ENCODE measurements at places on chromosomes 16 and 17. TPM values are rescaled to one million over a fixed set of nuclear protein-coding genes. Genes with fewer than 3 reads are reported as not detected.

DNA sequence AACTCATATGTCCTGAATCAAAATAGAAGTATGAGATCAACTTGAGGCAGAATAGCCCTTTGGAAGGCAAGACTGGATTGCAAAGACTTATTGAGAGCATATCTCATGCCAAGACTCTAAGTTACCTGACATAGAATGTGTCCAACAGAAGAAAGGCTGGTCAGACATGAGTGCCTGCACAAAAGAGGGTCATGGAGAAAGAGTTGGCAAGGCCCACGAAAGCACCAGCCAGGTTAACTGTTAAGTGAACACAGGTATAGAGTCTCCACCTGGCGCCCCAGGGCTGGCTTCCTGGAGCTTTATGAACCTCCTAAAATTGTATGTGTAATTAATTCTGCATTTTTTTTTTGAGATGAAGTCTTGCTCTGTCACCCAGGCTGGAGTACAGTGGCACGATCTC, 71.0 kb downstream of the CMC2 start:
- no peak for DNase-seq

DNA sequence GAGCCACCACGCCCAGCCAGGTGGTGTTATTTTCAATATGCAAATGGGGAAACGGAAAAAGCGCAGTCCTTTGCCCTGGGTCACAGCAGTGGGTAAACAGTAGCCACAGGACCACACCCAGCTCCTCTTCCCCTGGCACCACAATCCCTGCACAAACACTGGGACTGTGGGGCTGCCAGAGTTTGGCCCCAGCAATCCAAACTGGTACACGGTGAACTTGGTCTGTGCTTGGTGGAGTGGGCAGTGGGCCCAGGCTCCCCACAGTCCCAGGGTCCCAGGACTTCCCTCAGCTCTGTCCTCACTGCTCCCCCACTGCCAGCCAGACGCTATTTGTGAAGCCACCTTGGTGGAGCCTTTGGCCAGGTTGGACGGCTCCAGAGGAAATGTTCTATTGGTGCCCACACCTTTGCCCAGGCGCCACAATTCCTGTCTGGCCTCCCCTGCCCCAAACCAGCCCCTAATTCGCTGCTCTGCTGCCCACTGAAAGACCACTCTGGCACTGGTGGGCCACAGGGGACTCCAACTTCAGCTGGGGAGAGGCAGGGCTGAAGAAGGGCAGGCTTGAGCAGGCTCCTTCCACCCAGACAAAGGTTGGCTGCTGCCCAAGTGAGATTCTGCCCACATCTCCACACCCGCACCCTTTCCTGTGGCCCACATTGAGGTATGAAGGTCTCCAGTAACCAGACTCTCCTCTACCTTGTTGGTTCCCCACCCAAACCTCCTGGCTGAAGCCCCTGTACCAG, 2.1 kb downstream of the CHAD start:
- no peak for DNase-seq

- DNase-seq = no peak
These were observed 33.5 kb downstream of the MGAT5B start for GRCh38 chr17:76901542-76902197.

- DNase-seq = no peak
These were observed at the start of gene PRSS8 for GRCh38 chr16:31135535-31136286. Gene PRSS8, minus strand, starts transcription at chr16:31135727. Its CDS starts 229 bp downstream, at chr16:31135498.

- DNase-seq = no peak
These were observed 520.3 kb upstream of the CDH5 start for GRCh38 chr16:65846210-65846602.

GRCh38 chr16:27867122-27868110, 196.1 kb downstream of the GSG1L start:
- peak; percentile 18 for DNase-seq

DNA sequence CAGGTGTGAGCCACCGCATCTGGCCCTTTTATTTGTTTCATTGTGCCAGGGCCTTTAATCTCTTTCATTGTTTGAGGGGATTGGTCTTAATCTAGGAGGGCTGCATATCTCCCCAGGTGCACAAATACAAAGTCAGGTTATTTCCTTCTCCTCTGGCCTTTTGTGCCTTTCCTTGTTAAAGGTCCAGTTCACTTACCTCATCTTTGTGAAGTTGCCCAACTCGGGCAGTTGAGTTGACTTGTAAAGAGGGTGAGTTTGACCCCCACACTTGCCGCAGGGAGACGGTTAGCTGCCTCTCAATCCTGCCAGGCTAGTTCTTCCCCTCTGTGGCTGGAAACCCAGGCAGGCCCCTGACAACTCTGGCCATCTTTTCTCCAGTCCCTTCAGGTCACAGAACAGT, 33.4 kb downstream of the TMEM92 start:
- no peak for DNase-seq

- DNase-seq = no peak
These were observed 47.7 kb upstream of the DOC2B start for GRCh38 chr17:228951-229708.

DNA sequence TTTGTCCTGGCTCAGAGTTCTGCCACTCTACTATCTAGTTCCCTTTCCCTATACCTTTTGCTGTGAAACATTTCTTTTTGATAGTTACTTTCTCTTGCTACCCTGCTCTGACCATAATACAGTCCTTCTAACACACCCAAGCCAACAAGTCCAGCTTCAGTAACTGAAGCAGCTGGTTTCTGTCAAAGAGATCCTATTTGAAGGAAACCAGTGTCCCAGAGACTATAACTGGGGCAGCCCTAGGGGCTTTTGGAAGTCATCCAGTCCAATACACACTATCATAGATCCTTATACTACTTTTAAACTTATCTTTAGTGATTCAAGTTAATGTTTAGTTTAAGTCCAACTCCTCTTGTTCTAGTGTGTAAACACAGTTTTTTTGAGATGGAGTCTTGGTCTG, 17.3 kb upstream of the DHRS13 start:
- DNase-seq = no peak

DNA sequence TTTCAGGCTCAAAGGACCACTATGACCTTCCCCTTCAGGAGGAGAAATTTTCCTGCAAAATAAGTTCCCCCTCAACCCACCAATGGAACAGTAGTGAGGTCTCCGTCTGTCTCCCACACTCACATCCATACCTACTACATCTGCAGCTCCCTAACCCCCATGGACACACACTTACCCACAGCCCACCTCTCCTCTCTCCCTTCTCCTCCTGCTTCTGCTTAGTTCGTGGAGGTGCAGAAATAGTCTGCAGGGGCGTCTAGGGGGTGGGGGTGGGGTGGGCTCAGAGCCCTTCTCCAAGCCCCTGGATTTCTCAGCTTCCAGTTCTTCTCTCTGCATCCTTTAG, 8.9 kb downstream of the HOXB4 start:
- no peak for DNase-seq

DNA sequence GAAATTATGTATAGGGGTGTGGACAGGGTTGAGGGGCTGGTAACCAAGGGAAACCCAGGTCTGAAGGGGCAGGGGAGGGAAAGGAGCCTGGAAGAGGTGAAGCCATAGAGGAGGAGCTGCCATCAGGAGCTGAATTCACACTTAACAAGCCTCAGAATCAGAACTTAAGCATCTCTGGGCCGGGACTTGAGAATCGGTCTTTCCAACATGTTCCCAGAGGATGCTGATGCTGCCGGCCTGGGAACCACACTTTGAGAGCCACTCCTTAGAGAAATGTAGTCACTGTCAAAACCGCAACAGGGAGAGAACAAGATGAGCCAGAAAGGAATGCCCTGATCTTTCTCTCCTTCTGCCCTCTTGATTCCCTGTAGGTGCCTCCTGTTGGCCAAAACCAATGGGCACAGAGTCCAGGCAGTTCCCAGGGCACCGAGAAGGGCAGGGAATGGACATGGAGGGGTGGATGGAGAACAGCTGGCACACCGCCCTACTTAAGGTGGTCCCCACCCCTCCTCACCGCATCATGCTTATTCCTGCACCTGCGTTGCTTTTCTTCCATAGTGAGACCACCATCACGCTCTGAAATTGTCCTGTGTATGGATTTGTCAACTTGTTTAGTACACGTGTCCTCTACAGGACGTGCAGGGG, 88.5 kb downstream of the GSG1L start:
- DNase-seq = no peak

DNA sequence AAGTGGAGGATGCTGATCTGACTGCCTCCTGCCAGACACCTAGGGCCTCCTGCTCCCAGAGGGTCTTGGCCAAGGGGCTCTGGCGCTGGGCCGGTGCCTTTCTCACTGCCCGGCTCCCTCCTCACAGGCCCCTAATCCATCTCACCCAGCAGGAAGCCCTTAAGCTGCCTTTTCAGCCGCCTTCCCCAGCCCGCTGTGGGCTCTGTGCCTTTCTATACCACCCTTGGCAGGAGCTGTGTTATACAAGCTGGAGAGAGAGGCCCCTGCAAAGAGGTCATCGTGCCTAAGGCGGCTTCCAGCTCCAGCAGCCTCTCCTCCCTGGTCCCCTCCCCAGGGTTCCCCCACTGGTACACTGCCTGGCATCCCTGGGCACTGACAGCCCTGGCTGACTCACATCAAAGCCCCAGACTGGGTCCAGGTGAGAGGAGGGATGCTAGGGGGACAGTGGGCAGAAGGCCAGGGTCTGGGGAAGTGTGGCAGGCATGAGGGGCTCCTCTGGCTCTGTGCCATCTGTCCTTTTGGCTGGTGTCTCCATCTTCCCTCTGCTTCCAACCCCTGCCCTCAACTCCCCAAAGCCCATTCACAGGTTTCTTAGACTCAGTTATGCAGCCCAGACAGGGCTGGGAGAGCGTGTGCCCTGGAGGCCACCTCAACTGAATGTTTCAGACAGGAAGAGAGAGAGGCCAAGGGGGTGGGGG, 15.3 kb upstream of the FZD2 start:
- peak; percentile 63 for DNase-seq

DNA sequence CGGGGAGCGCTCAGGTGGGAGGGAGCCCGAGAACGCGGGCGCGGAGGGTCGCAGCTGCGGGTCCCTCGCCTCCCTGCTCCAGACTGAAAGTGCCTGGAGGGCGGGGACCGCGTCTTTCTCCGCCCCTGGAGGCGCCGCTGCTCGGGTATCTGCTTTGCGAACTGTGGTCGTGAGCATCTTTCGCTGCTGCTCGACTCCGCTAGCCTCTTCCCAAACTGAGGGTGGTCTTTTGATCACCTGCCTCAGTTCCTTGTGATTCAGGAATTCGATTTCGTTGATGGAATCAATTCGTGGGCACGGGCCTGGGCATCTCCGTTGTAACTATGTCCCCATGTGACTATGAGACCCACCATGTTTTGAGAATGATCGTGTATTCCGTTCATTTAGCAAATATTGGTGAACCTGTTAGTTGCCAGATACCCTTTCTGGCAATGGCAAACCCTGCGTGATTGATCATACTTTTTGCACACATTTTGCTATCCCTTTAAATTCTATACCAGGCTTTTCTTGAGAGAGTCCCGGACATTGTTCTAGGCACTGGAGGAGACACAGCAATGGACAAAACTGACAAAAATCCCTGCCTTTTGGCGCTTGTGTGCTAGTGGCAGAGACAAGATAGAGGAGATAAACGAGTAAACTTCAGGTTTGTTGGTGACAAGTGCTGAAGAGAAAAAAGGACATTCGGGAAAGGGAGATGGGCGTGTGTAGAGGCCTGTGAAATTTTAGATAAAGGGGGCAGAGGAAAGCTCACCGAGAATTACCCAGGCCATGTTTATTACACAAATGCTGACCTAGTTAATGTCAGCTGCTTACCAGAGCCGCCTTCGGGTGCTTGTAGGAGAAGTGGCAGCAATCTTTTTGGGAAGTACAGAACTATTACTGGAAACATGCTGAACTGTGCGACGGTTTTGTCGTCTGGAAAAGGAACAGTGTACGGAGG, 948 bp downstream of the UTP18 start:
- peak; percentile 56 for DNase-seq

GRCh38 chr17:2713881-2714280, 2.3 kb upstream of the CLUH start:
- DNase-seq = no peak

GRCh38 chr16:88473666-88474534, 20.8 kb downstream of the ZFPM1 start:
- DNase-seq = peak; percentile 88

DNA sequence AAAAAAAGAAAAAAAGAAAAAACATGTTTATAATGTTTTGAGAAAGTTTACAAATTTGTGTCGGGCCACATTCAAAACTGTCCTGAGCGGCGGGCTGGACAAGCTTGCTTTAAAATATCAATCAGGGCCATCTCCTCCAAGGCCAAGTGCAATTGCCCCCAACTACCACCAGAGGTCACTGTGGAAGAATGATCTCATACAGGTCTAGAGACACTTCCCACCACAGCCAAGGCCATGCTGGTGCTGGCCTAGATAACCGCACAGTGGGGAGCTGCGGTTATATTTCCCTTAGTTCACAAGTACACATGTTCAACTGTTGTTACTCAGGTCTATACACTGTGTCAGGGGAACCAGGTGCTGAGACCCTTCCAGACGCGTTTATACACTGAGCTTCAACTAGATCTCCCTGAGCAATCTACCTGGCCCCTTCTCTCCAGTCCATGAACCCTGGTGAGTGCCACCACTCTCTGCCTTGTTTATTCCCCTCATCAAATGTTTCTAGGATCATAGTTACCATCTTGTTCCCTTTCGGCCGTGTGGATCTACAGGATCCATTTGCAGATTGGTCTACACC, 83.8 kb upstream of the CCL2 start:
- DNase-seq = peak; percentile 62

- DNase-seq = no peak
These were observed at the start of gene MMP25 for GRCh38 chr16:3045758-3046640. Gene MMP25, plus strand, starts transcription at chr16:3046561. Its CDS starts 357 bp downstream, at chr16:3046918.

The SLC6A2 gene
- total RNA-seq = 0.26 TPM

The HOXB5 gene
- 2.6 TPM for total RNA-seq

The CBFA2T3 gene
- total RNA-seq = 11.8 TPM

The SRSF1 gene
- 235 TPM for total RNA-seq

Measured in lung (tissue), 17 donors.